ENCODE measurements at places on chromosomes 7 and 10.

DNA sequence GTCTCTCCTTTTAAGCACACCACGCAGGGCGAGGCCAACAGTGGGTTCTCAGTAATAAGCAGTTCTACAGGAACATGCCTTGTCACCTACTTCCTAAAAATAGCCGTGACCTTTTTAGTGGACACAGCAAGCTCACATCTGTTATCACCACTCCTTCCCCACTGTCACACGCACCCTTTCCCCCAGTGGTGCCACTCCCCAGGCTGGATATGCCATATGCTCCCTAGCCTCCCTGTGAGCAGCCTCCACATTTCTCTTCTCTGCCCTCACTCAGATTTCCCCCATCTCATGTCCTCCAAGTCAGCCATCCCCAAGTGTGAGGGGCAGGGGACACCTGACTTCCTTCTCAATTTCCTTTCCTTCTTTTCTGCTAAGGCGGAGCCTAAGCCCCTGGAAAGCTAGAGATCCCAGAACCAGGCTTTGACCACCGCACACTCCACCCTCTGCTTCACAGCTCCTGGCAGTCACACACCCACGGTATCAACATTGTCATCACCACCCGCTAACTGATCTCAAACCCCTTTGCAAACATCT, 3.7 kb downstream of the ANXA11 start:
- no peak for DNase-seq

- no peak for DNase-seq
Observed at GRCh38 chr7:133167300-133167699, 85.4 kb upstream of the CHCHD3 start.

- DNase-seq, result no peak
Observed at GRCh38 chr7:28815369-28815927, 142.7 kb downstream of the TRIL start.

GRCh38 chr7:40629891-40630290, 495.1 kb downstream of the SUGCT start:
- no peak for DNase-seq

DNA sequence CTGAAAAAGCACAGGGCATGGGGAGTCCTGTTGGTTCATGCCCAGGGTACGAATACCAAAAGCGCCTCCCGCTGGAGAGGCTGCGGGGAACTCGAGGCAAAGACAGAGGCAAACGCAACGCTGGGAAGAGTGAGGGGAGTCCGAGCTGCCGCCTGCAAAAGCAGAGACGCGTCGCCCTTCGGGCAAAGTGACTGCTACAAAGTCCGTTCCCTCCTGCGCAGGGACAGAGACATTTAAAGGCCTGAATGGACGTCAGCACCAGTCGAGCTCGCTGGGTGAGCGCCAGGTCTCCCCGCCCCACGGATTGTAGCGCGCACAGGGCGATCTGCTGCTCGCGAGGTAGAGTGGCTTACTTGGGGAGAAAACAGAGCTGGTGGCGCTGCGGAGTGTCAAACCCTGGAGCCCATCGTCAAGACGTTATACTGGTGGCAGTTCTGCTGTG, 732.8 kb downstream of the ZWINT start:
- DNase-seq, result no peak

- DNase-seq, result no peak
Observed at GRCh38 chr10:69562731-69563254, 10.4 kb downstream of the NEUROG3 start.

DNA sequence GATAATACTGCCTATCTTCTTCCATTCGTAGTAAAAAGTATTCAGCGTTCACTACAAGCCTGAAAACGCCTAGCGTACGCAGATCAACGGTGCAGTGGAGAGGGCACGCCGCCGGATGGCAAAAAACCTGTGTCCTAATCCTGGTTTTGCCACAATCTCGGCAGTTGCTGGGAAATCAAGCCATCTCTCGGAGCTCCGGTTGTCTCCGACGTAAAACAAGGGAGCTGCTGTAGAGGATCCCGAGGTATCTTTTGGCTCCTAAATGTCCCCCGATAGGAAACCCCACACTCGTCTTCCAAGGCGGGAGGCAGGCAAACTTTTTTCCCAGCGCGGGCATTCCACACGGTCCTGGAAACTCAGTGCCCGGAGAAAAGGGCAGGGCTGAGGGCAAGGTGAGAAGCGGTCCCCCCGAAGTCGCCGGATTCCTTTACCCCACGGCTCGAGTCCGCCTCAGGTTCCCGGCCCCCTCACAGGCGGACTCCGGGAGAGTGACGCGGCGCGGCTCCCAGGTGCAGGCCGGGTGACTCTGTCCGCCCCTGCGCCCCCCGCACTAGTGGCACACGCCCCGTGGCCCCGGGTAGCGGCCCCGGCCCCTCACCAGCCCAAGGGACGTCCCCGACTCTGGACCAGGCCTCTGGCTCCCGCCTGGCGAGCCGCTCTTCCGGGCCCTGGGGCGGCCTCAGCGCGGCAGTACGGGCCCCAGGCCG, 649 bp downstream of the IDE start:
- no peak for DNase-seq

DNA sequence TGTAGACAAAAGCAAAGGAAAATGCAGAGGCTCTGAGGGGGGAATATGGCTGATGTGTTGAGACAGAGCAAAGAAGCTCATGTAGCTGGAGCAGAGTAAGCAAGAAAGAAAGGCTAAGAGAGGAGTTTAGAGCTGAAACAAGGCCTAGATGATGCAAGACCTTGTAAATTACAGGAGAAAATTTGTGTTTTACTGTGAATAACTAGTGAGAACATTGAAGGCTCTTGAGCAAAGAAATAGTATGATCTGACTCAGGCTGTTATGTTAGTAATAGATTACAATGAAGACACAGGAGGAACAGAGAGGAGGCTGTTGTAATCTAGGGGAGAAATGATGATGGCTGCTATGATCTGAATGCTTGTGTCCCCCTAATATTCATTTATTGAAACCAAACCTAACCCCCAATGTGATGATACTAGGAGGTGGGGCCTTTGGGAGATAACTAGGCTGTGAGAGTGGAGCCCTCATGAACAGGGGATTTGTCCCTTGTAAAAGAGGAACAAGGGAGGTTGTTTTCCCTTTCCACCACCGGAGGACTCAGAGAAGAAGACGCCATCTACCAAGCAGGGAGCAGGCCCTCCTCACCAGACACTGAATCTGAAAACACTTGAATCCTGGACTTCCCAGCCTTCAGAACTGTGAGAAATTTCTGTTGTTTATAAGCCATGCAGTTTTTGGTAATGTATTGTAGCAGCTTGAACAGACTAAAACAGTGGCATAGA, 394.9 kb downstream of the HTR7 start:
- no peak for DNase-seq

DNA sequence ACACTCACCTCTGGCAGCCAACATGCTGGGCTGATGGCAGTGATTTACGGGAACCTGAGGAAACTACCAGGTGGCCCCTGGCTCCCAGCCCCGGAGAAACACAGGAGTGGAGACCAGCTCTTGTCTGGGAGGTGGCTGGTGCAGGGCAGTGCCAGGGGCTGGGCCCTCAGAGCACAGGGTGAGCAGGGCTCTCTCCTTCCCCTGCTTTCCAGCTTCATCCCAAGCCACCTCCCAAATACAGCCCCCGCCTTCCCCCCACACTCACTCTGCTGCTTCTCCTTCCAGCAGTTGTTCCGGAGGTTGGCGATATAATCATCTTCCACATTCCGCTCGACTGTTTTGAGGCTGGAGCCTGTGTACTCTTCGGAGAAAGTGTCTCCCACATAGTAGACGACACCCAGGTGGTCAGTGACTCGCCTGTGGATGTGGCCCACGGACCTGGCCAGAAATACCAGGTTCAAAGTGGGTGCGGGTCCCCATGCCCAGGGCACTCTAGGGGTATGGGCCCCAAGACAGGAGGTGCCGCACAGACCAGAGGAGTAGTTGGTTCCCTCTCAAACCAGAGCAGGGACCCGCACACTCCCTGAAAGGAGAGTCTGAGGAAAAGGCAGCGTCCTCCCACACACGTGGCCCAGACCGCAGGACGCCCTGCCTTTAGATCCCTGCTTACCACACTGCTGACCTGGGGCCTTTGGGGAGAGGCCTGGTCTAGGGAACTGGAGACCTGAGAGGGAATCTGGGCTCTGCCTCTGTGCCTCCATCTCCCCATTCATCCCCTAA, 18.3 kb downstream of the DNAJB12 start:
- DNase-seq, result no peak

GRCh38 chr7:40099837-40100236, 34.6 kb downstream of the MPLKIP start:
- DNase-seq, result no peak

DNA sequence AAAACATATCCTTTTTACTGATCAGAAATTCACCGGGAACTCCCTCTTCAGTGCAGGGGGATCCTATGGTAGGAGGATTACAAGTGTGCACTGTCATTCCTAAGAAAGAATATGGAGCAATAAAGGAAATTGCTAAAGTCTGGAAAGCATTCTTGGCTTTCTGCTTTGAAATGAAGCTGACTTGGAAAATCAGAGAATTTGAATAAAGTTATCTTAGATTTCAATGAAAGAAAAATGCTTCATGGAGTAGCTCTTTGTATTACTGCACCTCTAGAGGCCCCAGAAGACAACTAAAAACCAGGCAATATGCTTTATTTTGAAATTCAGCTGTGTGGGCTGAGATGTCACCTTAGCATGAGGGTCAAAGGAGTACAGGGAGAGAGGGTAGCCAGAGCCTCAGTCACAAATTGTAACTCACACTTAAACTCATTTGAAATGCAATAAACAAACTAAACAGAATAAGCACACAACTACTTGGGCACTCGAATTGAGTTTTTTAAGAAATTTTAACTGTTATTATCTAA, 102.5 kb downstream of the IMMP2L start:
- no peak for DNase-seq

All from esophagus squamous epithelium (tissue), 5 donors.